ENCODE measurements at places on chromosomes 1 and 21. TPM values are rescaled to one million over a fixed set of nuclear protein-coding genes. Genes with fewer than 3 reads are reported as not detected.

Gene TNFRSF1B
- 7.5 TPM for total RNA-seq

Gene LRRN2
- total RNA-seq, result 2.2 TPM

- DNase-seq, result no peak
These were observed at the start of gene FTCD for GRCh38 chr21:46155514-46156377. FTCD (minus strand) TSS chr21:46155579; CDS start chr21:46155523, 56 bp downstream.

Gene C1orf53
- 2.5 TPM for total RNA-seq

DNA sequence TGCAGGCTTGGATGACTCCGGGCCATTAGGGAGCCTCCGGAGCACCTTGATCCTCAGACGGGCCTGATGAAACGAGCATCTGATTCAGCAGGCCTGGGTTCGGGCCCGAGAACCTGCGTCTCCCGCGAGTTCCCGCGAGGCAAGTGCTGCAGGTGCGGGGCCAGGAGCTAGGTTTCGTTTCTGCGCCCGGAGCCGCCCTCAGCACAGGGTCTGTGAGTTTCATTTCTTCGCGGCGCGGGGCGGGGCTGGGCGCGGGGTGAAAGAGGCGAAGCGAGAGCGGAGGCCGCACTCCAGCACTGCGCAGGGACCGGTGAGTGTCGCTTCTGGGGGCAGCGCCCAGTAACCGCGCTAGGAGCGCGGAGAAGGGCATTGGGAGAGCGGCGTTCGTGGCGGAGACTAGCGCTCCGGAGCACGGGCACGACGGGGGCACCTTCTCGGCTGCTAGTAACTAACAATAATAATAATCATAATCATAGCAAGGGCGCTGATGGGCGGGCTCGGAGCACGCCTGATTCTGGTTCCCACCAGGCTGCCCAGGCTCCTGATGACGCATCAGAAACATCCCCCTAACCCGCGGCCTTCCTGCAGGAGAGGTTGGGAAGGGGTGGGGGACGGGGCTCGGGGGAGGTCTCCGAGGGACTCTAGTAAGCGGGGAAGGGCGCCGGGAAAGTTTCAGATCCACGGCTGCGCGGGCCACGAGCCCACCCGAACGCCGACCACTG lies at the start of gene MX1:
TSS of gene MX1 (plus strand) at position 286 of the 722 bp plus-strand sequence. CDS start 5,832 bp downstream, outside the sequence.
- DNase-seq, result peak; percentile 81

DNA sequence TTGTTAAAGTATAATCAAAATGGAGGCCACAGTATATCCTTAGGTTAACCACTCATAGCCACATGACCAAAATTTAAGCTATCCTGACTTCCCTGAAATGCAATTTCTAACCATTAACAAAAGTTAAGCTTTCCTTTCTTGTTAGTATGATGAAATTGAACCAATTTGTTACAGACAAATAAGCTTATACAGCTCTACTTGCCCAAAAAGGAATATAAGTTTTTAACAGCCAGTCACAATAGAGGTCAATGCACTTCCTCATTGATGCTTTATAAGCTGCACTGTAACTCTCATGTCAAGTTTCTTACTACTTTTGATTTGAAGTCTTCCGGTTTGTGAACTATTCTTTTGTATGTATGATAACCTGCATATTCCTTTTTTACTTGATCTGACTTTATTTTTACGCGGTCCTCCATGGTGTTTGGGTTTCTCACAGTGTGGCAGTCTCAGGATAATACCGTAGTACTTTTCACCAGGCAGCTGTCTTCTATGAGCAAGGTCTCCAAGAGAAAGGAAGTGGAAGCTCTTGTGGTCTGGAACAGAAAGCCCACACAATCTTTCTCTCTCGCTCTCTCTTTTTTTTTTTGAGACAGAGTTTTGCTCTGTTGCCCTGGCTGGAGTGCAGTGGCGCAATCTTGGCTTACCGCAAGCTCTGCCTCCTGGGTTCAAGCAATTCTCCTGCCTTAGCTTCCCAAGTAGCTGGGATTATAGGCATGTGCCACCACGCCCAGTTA lies 331.6 kb downstream of the SRGAP2C start:
- no peak for DNase-seq

GRCh38 chr1:17436380-17437174 lies 2.9 kb downstream of the RCC2 start:
- no peak for DNase-seq

Gene GNG12
- total RNA-seq, result 25.1 TPM

DNA sequence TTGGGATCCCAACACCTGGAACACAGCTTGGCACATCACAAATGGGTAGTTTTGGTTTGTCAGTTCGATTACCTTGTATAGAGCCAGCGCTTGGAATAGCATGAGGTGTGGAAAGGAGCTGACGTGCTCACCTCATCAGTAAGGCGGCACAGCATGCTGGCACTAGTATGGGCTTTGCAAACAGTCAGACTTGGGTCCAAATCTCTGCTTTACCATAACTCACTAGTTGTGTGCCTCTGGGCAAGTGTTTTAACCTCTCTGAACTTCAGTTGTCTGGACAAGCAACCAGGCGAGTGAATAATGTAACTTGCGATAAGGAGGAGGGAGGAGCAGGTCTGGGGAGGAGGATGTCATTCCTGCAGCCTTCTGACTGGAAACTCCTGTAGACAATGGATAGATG lies 26.3 kb upstream of the NEK2 start:
- no peak for DNase-seq

Gene FAM43B
- total RNA-seq, result 0.62 TPM

Data from psoas muscle (tissue), 8 donors.